ENCODE measurements at places on chromosomes 2 and 18.

GRCh38 chr2:120262761-120263428, 10.2 kb downstream of the RALB start:
- DNase-seq, result peak; percentile 51

DNA sequence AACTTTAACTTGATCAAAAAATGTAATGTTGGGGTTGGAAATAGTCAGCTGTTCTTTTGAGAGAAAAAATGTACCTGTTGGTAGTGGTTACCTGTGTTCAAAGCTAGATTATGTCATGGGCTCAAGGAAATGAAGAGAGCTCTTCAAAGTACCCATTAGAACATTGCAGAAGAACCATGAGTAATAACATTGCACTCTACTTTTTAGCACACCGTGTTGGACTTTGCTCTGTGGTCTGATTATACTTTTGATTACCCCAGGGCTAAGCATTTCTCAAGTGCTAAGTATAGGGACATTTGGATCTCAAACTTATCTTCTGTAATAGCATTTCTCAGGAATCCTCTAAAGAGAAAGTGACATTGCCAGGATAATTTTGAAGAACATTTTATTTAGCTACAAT, 1122.8 kb upstream of the CELF4 start:
- no peak for DNase-seq

DNA sequence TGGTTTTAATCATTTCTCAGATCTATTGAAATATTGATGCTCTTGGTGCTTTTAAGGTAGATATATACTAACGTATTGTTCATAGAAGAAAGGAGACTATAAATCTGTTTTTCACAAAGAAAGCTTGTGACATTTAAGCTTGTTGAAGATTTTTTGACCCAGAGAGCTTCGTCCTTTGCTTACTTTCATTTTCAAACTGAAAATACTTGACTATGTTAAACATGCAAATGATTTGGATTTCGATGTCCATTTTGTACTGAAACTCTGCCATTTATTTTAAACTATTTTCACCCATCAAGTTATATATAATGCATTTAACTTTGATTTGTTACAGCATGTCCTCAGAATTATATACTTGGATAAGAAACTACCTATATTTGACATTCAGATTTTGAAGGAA, 85.2 kb downstream of the SLC4A10 start:
- DNase-seq, result no peak

GRCh38 chr18:5710235-5710634, 166.4 kb upstream of the EPB41L3 start:
- no peak for DNase-seq

DNA sequence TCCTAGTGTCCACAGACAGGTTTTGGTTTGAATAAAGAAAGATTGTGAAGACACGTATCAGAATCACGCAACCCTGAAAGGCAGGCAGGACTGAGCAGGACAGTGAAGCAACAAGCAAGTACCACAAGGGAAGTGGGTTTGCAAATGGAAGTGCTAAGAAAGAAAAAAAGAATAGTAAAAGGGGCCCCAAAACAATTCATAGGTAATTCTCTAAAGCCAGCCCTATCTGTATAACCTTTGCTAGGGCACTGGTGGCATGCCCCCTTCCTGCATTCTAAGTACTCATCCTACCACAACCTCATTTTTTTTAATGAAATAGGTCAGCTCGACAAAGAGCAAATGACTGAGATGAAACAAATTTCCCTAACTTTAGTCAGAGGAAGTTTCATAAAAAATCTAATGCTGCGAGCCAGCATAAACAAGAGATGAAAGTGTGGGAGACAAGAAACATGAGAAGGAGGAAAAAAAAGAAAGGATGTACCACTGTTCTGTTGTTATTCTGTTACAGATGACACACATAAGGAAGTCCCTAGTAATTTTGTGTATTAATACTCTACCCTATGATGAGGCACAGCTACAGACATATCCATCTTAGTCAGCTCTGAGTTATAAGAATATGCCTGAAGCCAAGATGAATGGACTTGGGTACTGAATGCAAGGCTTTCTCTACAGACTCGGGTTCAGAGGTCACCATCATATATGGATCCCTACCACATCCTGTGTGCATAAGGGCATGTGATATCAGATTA, 32.2 kb downstream of the IKZF2 start:
- DNase-seq, result peak; percentile 56

DNA sequence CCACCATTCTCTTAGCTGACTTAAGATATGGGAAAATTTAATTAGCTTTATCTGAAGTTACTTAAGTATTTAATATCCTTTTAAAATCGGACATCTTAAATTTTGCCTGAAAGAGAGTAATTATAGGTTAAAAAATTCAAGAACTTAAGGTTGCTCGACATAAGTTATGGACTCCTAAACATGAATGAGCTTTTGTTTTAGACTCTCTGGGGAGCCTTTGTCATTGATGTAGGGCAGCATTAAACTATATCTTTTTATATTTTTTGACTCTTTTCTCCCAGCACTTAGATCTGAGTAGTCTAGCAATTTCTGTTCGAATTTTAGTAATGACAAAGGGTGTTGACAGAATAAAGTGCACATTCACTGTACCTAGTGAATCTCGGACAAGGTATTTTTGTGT, 4.7 kb downstream of the PHLPP1 start:
- DNase-seq, result no peak

DNA sequence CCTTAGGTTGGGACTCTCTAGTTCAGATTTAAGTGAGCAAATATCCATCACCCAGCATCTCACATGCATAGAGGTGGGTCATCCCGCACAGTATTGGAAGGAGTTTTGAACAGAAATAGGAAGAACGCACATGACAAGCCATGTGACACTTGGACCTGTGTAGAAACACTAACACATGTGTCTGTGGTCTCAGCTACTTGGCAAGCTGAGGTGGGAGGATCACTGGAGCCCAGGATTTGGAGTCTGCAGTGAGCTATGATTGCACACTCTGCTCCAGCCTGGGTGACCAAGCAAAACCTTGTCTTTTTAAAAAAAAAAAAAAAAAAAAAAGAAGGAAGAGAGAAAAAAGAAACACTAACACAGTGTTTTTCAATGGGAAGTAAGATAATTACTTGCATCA, 5.4 kb upstream of the MTCL1 start:
- peak; percentile 72 for DNase-seq

DNA sequence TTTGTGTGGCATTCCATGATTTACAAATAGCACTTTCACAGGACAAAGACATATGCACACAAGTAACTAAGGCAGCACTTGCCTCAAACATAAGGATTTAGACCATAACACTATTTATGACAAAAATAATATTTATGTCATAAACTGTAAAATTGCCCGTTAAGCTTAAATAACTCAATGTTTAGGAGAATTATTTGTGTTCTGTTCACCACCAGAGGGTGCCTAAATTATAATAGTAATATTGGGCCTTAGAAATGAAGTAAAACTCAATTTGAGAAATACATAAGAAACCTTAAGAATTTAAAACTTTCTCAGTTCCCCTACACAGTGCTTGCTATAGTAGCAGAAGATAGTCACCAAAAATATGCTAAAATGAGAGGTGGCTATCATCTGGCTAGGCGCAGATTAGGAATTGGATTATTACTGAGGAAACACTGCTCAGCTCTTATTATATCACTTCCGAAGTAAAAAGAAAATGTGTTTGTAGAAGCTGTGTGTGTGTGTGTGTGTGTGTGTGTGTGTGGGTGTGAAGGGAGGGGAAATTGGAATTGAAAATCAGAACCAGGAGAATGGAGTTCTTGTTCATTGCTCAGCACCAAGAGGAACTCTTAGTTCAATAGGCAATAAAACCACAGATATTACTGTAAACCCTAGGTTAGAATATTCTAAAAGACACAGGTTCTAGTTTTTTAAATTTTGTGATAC, 4.9 kb upstream of the CHN1 start:
- no peak for DNase-seq

GRCh38 chr2:228039752-228040534, 141.5 kb downstream of the SPHKAP start:
- DNase-seq, result peak; percentile 26

DNA sequence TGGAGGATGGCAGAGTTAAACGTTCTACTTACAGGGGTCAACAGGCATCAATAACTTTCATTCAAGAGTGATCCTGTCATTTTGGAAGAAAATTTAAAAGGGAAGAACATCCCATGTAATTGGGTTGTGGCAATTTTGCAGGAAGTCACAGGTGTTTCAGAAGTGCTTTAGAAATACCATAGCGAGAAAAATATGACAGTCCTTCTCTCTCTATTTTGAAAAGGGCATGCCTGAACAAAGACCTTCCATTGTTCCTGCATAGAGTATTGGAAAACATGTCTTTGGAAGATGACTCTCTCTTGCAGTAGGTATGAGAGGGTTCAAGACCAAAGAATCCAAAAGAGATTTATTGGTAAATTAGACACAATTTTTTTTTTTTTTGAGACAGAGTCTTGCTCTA, 81.8 kb upstream of the SERTAD2 start:
- no peak for DNase-seq

- no peak for DNase-seq
These were observed 47.9 kb downstream of the NRP2 start for GRCh38 chr2:205730191-205730590.

- DNase-seq, result no peak
These were observed 456.6 kb downstream of the THSD7B start for GRCh38 chr2:137221797-137222492.

DNA sequence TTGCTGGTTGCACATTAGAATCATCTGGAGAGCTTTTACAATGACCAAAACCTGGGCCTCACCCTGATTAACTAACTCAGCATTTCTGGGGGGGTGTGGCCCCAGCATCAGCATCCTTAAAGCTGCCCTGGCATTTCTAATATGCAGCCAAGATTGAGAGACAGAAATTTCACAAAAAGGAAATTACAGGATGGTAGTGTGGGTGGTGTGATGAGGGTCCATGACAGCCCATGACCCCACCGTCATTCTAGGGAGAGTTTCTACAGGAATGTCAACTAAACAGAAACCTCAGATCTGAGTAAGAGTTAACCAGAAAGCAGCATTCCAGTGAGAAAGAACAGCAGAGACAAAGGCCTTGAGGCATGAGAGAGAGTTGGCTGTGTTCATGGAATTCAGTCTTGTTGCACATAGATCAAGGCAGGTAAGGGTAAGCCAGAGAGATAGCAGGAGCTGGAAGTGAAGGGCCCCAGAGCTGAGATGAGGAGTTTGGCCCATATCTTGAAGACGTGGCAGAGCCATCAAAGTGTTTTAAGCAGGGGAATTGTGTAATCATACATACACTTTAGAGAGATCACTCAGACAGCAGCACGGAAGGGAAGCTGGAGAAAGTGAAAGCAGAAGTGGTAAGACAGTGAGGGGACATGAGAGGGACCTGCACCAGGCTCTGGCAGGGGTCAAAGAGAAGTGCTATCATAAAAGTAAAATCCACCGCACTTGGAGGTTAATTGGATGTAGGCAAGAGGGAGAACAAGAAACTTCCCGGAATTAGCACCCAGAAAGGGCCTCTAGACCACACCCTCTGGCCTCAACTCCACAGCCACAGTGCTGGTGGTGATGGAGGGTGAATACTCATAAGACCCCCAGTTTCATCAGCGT, 7.8 kb upstream of the TRABD2A start:
- DNase-seq, result peak; percentile 81

DNA sequence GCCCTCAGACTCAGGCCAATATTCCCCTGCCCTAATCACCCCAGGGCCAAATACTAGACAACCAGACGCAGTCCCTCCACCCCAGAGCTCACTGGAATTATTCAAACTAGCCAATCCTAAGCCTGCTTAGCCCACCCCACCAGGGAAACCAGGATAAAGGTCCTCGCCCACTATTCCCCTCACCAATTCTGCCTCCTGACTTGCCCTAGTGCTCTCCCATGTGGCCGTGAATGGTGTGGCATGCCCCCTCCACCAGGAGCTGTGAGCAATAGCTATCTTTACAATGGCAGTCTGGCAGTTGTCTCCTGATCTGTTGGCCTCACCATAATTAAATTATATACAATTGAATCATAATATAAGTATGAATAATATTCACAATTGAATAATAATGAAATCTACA, 42.3 kb downstream of the FAM124B start:
- DNase-seq, result no peak

DNA sequence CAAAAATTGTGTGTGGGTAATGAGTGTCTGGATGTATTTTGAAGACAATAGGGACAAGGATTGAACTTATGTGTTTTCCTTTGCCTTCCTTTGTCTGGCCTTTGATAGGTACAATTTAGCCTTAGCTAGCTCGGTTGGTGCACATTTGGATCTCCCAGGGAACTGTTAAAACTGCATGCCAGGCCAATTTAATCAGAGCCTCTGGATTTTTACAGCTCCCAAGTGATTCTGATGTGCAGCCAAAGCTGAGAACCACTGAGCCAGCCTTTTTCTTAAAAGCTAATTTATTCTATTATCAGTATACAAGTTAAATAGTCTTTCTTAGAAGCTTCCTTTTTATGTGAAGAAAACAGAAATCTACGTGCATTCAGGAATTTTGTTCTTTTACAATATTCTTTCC, 25.0 kb downstream of the PLEK start:
- DNase-seq, result no peak

DNA sequence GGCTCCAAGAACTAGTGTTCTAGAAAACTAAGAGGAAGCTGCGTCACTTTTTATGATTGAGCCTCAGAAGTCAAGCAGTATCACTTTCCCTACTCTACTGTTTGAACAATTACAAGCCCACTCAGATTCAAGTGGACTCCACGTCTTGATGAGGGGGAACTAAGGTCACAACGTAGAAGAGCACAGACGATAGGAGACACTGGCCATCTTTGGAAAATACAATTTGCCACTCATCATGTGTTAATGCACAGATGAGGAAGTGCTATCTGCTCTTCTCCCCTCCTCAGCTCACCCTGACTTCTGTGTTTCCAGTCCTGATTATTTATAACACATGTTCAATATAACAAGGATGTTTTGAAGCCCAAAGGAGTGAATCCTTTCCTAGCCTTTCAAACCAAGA, 76.1 kb upstream of the CYP1B1 start:
- DNase-seq, result no peak

- no peak for DNase-seq
These were observed 69.4 kb downstream of the CHRNA1 start for GRCh38 chr2:174694920-174695319.
